ENCODE measurements at places on chromosomes 11 and 22.

- no peak for DNase-seq
These were observed 87.6 kb downstream of the UVRAG start for GRCh38 chr11:75902631-75903030.

GRCh38 chr11:107011977-107012376 lies 6.3 kb downstream of the GUCY1A2 start:
- DNase-seq, result no peak

DNA sequence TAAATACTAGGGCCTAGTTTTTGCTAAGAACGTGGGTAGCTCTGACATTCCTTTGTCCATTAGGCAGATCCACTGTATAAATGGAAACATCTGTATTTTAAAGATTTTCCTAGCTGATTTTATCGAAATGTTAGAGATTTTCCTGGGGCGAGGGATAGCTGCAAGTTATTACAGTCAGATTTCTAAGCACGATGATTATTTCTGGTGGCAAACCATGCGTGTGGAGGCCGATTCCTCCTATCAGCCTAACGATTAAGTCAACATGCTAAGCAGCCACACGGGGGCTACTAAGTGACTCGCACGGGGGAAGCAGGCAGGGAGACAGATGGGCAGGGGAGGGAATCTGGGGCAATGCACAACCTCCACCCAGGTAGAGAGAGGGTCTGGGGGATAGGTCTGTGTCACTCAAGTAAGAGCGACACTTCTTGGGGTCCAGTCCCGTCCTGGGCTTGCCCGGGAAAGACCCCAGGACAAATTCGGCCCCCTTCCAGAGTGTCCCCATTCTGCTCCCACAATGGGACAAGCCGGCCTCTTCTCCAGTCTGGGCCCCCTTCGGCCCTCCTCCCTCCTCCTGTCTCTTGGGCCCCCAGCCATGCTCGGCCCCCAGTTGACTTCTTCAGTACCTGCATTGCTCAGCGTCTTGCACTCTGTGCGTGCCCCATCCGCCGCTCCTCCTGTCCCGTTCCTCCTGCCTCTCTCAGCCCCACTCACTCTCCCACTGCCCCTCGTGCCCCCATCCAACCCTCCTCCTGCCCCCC lies 571 bp downstream of the C11orf24 start:
- peak; percentile 50 for DNase-seq

DNA sequence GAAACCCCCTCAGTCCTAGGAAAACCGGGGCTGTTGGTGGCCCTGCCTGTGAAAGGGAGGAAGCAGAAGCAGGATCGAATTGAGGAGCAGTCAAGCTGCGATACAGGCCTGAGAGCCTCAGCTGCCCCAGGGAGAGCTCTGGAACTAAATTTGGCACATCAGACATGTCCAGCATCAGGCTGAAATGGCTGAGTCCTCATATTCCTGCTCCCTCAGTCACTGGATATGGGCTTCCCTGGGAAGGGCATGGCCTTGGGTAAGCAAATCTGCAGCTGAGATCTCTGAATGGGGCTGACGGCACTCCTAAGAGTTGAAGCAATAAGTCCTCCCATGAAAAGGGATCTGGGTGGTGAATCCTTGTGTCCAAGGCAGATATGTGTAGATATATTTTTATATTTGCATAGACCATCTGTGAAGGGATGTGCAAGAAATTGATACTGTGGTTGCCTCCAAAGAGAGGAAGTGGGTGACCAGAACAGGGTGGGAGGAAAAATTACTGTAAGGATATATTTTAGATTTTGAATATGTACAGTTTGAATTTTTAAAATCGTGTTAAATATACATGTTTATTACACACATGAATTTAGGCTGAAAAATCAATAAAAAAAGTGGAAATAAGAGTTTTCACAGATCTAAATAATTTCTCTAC lies 45.5 kb downstream of the APIP start:
- DNase-seq, result no peak

DNA sequence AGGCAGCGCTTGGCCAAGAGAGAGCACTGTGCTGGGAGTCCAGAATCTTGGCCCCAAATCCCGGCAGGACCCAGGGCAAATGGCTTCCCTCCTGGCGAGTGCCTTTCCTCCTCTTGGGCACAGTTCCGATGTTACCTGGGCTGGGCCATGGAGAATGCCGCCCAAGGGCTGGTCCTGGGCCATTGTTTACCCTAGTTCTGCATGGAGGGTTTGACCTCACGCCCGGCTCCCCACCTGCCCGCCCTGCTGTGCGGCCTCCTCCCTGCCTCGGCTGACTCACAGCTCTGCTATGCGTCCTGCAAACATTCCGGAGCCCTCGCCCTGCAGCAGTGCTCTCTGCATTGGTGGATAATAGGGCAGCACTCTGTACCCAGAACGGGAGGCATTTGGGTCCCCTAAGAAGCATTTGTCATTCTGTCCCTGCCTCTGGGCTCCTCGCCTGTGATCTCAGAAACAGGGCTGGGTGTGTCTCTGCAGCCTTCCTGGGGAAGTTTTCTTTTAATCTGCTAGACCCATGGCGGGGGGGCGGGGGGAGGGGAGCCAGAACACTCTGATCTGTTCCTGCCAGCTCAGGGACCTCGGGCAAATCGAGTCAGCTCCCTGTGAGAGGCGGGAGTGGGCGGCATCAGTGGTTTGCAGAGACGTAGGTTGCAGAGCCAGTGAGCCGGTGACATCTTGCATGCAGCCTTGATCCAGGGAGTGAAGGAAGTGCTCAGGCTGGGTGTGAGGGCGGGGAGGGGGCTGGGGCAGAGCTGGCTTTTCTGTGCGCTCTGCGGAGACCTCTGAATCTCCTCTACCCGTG lies 32.9 kb upstream of the SMIM38 start:
- DNase-seq, result peak; percentile 72

- no peak for DNase-seq
These were observed 1.7 kb downstream of the SHANK2 start for GRCh38 chr11:71250523-71251150.

DNA sequence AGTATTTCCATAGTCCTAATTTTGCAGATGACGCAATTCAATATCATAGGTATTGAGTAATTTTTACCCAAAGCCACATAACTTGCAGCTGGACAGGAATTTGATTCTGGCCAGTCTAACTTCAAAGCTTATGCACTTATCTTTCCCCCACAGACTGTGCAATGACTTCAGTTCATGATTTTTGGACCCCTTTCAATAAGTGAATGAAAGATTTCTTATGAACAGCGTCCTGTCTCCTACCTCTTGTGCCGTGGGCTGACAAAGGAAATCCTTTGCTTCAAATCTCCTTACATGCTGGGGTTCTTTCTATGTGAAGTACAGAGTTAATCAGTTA lies 217.7 kb upstream of the KIRREL3 start:
- DNase-seq, result no peak

DNA sequence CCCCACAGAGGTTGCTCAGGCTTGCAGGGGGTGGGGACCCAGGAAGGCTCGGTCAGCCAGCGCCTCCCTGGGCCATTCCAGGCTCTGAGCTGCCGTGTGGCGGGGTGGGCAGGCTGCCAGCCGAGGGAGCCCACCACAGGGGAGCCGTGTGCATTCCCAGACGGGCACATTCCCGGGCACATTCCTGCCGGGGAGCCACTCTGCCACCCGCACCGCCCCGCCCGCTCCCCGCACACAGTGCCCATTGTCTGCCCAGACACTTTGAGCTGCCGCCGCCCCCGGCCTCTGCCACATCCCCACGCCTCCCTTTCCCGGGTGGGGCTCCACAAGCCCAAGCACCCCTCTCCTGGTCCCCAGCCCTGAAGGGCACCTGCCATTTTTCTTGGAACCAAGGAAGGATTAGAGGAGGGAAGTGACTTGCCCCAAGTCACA lies 27.4 kb downstream of the RPL3 start:
- DNase-seq, result no peak

DNA sequence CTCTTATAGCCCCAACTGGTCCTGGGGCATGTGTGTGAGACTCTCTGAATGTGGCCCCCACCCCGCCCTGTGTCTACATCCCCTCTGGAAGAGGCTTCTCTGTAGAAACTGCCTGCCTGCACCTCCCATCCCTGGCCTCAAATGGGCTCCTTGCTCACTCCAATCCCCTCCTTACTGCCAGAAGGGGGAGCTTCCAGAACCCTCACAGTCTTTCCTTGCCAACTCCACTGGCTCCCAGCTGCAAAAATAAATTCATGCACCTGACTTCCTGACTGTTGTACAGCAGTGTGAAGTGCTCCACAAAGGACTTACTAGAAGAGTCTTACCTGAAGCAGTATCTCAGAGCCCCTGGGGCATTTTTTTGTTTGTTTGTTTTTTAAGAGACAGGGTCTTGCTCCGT lies 15.2 kb upstream of the SERPIND1 start:
- no peak for DNase-seq

GRCh38 chr11:13026722-13027121 lies 17.6 kb downstream of the RASSF10 start:
- no peak for DNase-seq

GRCh38 chr11:13970986-13971385 lies 8.5 kb downstream of the SPON1 start:
- DNase-seq, result no peak
